ENCODE measurements at places on chromosomes 3 and 15.
A peak's percentile ranks its signal among the peaks of the same experiment; 100 is the strongest.

- DNase-seq, result no peak
Measured at GRCh38 chr15:34883042-34883441, 86.5 kb downstream of the AQR start.

- DNase-seq, result no peak
Measured at GRCh38 chr15:29776859-29777258, 45.4 kb downstream of the TJP1 start.

- no peak for DNase-seq
Measured at GRCh38 chr3:122094125-122094524, 39.0 kb downstream of the CD86 start.

GRCh38 chr3:55701997-55702396, 214.9 kb upstream of the WNT5A start:
- no peak for DNase-seq

- no peak for DNase-seq
Measured at GRCh38 chr15:64096668-64097384, 1.0 kb downstream of the SNX1 start.

GRCh38 chr3:18738393-18739098, 313.4 kb upstream of the SATB1 start:
- no peak for DNase-seq

DNA sequence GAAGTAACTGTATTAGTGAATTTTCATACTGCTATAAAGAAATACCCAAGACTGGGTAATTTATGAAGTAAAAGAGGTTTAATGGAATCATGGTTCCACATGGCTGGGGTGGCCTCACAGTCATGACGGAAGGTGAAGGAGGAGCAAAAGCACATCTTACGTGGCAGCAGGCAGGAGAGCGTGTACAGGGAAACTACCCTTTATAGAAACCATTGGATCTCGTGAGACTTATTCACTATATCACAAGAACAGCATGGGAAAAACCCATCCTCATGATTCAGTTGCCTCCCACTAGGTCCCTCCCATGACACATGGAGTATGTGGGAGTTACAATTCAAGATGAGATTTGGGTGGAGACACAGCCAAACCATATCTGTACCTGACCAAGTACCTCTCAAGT, 812.3 kb upstream of the ALCAM start:
- DNase-seq, result no peak

DNA sequence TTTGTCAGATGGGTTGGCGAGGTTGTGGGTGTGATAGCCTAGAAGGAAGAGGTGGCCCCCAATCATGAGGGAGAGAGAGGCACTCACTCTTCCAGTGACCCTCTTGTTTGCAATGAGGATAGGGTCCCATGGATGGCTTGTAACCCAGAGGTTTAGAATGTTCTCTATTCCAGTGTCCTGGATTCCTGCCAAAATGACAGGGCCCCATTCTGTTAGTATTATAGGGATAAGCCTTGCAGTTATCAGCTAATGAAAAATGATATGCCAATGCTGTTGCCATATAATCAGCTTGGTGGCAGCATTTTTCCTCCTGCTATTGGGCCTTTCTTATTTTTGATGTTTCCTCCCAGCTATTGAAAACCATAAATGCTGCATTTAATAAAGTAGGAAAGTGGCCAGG, 23.3 kb upstream of the SENP7 start:
- DNase-seq, result no peak

DNA sequence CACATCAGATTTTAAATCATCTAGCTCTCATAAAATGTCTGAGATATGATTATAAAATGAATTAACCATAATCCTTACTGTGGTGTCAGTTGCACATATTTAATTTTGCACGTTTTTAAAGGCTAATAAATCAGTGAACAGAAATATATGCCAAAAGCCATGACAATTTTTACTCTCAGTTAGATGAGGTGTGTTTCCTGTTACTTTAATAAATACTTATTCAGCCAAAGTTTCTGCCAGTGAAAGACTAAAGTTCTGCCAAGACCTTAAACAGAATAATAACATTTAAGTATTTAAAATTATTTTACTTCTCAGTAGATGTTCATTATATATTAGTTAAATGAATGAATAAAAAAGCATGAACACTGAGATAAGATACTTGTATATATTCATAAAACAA, 1150.1 kb downstream of the NAALADL2 start:
- no peak for DNase-seq

- DNase-seq, result no peak
Measured at GRCh38 chr15:44790215-44790614, 53.9 kb downstream of the TRIM69 start.

GRCh38 chr3:67384016-67384415, 270.4 kb downstream of the SUCLG2 start:
- no peak for DNase-seq

GRCh38 chr3:187447737-187448136, 79.6 kb downstream of the RTP4 start:
- DNase-seq, result no peak

- no peak for DNase-seq
Measured at GRCh38 chr3:39327053-39327745, 2.3 kb upstream of the CCR8 start.

DNA sequence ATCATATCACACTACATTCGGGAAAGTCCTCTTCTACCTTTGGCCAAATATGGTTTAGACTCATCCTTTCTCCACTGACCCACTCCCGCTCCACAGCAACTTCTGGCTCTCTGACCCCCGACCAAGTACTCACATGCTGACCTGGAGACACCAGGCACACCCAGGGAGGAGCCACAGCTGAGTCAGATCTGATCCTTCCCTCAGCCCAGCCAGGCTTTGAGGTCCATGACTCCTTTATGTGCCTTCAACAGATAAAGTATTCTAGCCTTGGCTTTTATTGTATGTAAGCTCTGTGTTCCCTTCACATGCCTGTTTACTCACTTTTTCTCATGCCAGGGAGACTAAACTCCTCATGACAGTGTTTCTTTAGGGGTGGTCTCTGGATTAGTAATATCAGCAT, 166.9 kb upstream of the UMPS start:
- DNase-seq, result no peak

DNA sequence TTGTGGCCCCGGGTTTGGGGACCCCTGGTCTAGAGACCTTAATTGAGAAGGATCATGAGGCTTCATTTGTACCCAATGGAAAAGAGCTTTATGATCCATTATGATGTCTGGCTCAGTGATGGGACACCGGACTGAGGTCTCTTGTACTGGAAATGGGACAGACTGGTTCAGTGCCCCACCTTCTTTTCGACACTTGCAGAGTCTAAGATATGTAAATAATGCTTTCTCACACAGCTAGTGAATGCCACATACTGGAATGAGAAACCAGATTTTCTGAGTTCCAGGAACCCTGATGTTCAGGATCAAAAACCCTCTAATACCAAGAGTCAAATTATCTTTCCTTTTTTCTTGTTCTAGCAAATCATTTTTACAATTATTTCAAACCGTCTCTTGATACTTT, 116.3 kb upstream of the ARPP21 start:
- DNase-seq, result no peak

GRCh38 chr3:23103764-23104163, 99.4 kb upstream of the UBE2E2 start:
- DNase-seq, result no peak

GRCh38 chr3:37660782-37661181, 200.9 kb upstream of the CTDSPL start:
- no peak for DNase-seq

GRCh38 chr15:29131840-29132420, 137.7 kb downstream of the NSMCE3 start:
- no peak for DNase-seq

DNA sequence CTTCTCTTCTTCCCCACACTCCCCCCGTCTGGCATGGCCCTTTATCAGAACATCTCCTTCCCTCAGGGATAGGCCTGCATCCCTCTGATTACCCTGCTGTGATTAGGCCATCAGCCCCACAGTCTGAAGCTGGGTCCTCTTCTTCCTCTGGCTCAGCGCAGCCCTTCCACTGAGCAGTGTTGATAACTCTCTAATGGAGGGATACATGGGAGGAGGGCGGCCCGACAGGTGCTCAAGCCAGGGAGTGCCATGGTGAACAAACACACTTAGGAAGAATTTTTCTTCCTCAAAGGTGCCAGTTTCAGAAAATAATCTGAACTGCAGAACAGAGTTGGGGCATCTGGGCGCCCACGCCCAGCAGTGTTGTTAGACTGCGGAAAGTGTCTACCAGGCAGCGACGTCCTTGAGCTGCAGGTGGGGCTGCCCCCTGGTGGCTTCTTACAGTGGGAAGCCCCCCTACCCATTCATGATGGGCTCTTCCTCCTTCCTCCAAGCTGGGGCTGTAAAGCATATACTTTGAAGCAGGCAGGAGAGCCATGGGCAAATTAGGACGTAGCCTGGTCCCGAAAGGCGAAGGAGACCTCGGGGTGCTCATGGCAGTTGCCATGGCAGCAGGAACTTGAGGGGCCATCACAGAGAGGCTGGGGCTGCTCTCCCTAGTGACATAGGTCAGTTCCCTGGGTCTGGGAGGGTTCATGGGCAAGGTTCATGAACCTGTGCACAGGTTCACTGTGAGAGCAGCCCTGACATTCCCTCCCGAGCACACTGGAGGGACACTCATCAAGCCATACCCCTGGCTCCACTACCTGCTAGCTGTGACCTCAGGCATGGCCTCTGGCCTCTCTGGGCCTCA, 33.2 kb upstream of the NR2C2 start:
- DNase-seq, result no peak

- DNase-seq, result no peak
Measured at GRCh38 chr3:38551026-38551832, 55.1 kb downstream of the EXOG start.

DNA sequence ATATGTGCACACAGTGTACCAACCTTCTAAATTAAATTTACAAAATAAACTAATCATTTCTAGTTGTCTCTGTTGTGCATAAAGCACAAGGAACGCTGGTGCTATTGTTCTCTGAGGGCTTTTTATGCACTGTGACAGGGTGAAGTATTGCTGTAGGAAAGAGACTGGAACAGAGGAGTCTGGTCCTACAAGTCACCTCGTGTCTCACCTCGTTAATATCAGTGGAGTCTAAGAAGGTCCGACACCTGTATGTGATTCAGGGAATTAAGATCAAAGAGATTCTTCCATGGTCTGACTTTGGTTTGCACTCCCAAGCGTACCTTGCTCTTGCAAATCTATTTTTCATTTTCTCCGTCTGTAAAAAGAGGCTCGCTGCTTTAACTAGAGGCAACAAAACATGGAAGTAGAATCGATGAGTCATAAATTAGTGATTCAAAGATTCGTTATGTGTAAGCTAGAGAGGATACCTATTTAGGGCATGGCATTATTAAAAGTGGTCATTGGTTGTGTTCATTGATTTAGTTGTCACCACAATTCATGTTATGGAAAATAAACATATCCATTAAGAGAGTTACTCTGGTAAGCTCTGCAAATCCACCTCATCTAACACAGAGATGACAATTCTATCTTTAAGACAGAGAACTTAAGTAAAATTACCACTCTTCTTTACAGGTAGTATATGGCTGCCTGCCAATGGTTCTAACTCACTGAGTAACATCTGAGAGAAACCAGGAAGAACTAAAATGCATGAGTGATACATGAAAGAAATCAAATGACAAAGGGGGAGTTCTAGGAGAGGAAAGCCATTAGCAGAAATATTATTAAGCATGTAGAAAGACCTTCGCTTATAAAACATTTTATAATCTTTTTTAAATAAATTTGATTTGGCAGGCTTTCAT, 219.4 kb upstream of the GBE1 start:
- no peak for DNase-seq

- DNase-seq, result no peak
Measured at GRCh38 chr3:59404851-59405250, 355.0 kb upstream of the CFAP20DC start.

- no peak for DNase-seq
Measured at GRCh38 chr3:132289316-132289715, 27.9 kb upstream of the ACP3 start.

DNA sequence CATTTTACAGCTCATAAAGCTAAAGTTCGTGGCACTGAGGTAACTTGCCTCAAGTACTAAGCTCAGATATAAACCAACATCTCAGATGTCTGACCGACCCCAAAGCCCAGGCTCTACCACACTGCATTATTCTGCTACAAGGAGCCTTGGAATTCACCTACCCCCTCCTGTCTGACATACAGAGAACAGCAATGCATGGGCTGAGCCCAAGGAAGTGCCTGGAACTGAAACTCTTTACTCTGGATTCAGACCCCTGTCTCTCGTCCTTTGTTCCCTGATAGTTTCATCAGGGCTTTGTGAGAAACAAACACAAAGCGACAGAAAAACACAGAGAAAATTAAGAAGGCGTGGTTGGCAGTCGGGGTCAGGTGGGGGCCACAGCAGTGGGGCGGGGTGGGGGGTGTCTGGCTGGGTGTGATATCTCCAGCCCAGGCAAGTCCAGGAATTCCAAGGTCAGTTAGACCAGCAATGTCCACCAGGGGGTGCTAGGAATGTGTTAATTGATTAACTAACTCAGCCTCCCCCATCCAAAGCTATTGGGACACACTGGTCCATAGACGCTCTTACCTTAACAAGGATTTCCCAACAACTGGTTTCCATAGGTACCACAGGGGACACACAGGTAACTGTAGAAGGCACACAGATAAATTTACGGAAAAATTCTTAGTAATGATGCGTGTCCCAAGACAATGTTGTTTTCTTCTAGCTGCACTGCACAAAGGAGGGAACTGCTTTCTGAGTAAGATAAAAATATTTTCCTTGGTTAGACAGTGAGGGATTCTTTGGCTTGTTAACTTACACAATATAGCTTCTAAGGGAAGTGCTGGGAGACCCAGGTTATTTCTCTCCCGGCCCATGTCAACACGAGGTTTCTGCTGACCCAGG, 18.8 kb upstream of the SSUH2 start:
- DNase-seq, result peak; percentile 11

GRCh38 chr3:153215966-153216365, 53.9 kb downstream of the RAP2B start:
- no peak for DNase-seq

DNA sequence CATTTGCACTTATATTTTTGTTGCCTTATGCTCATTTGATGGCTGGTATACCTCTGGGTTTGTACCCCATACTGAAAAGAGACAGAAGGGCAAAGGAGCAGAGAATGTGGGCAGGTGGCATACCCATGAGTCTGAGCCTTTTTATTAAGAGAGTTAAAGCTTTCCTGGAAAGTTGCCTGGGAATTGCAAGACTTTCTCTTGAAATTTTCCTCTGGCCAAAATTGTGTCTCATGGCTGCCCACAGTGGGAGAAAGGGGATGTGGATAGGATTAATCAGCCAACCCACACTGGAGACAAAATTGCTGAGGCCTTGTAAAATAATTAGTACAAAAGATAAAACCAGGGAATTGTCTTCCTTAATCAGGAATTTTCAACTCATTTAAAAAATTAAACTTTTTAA, 8.2 kb upstream of the NMD3 start:
- DNase-seq, result no peak

DNA sequence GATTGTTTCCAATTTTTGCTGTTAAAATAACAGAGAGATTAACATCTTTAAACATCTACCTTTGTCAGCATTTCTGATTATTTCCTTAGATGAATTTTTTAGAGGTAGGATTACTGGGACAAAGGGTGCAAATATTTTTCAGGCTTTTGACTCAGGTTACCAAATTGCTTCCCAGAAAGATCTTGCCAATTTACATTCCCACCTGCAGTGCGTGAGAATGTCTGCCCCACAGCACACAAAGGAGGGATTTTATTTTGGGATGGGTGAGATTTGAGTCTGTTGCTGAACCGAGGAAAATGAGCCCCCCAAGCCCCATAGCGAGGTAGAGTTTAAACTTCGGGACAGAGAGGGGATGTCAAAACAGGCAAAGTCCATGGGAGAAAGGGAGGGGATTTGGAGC, 25.9 kb upstream of the RNU6-1 start:
- DNase-seq, result no peak
